Psoas muscle (tissue), 8 donors: ENCODE measurements at places on chromosomes 1 and 21. TPM values are rescaled to one million over a fixed set of nuclear protein-coding genes. Genes with fewer than 3 reads are reported as not detected.

ANGPTL3 gene
- total RNA-seq = not detected

OR10J1 gene
- not detected for total RNA-seq

DNA sequence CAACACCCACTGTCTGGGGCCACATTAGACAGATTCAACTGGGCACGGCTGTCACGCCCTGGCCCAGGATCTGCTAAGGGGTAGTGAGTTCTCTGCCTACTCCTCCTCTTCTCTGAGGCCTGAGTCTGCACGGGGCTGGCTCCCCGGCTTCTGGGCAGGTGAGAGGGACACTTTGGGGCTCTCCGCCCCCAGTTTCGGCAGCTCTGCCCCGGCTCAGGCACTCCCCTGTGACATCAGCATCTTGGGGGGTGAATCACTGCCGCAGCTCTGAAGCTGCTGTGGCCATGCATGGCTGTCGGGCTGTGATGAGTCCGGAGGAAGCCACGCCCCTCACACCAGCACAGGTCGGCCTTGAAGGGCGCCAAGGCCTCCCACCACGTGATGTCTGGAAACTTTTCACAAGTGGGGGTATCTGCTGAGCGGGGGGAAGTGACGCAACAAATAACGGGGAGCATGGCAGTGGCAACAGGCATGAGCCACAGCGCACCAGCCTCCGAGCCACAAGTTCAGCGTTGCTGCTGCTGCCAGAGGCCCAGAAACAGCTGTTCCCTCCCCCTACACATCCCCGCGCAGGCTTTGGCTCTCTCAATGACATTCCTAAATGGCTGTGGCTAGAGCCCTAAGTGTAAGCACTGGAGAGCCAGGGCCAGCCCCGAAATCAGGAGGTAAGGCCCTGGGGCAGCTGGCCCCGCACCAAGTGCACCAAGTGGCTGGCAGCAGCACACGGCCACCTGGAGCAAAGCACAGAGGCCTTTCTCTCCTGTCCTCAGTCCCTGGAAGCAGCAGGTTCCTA is 26.3 kb downstream of the ZBTB17 start:
- DNase-seq = peak; percentile 94

GRCh38 chr1:115255154-115255553 is 82.9 kb downstream of the NGF start:
- no peak for DNase-seq

DNA sequence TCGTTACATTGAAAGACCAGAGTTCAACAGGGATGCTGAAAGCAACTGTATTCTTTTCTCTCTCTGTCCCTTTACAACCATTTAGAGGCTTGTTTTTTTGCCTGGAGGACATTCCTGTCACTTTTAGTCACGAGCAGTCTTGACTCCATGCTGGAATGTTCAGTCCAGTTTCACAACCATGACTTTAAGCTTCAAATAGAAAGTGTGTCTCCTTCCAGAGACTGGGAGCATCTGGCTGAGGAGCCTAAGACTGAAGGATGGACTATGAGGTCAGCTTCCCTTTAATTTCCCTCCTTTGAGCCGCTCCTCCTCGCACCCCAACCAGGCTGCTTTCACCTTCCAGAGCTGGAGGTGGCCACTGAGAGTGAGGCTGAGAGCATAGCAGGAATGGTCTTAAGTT is 10.5 kb upstream of the RYR2 start:
- no peak for DNase-seq

GRCh38 chr1:51009381-51009780 is 39.3 kb downstream of the CDKN2C start:
- no peak for DNase-seq
